ENCODE measurements at places on chromosomes 1 and 21.

DNA sequence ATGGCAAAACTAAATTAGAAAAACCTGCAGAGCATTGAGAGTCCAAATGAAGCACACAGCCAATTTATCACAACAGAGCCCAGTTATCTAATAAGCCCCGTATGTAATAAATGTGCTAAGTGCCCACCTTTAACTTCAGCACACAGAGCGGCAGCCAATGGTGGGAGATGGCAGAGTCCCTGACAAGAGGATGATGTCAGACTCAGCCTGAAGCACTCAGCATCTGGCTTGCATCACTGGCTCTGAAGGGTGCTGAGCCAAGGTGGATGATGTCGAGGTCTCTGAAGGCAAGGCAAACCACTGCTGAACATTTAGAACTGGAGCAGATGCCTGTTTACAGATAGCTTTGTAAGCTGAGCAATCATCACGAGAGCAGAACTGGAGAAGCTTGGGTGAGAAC, 118.3 kb downstream of the NUF2 start:
- DNase-seq, result peak; percentile 48

- DNase-seq, result no peak
Observed at GRCh38 chr1:80917826-80918225, 882.9 kb upstream of the ADGRL2 start.

DNA sequence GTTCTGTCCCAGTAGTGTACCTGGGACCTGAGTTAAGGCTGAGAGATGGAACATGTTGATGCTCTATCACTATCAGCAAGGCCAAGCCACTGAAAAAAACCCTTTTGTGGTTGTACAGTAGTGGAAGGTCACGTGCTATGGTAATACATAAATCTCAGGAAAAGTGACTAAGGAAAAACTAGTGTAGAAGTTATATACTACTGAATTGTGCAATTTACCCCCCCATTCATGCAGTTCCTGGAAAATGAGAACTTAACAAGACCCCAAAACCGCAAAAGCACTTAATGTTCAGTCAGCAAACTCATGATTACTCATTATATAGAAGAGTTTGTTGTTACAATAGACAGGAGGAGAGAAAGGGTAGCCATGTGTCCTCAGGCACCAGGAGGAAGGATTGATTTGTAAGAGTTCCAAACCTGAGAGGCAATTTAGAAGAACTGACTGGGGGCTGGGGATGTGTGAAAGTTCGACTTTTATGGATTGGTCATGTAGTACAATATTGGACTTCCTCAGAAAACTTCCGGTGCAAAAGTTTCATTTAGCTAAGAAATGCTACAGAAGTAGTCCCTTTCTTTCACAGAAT, 91.6 kb downstream of the RGL1 start:
- DNase-seq, result no peak

DNA sequence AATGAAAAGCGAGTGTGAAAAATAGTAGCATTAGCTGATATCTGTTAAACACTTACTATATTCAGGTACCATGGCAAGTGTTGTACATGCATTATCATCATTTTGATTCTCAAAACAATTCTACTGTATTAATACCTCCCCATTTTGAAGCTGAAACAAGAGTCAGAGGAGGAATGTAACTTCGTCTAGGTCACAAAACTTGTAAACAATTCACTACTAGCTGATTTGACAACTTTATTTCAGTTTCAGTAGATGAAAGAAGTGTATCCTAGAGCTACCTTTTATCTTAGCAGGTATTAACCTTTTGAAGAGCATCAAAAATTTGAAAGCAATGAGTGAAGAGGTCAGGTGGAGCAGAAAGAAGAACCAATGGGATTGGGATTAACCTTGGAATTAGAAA, 1.6 kb downstream of the CD84 start:
- no peak for DNase-seq

GRCh38 chr21:40333731-40334130, 466.5 kb downstream of the PCP4 start:
- no peak for DNase-seq

DNA sequence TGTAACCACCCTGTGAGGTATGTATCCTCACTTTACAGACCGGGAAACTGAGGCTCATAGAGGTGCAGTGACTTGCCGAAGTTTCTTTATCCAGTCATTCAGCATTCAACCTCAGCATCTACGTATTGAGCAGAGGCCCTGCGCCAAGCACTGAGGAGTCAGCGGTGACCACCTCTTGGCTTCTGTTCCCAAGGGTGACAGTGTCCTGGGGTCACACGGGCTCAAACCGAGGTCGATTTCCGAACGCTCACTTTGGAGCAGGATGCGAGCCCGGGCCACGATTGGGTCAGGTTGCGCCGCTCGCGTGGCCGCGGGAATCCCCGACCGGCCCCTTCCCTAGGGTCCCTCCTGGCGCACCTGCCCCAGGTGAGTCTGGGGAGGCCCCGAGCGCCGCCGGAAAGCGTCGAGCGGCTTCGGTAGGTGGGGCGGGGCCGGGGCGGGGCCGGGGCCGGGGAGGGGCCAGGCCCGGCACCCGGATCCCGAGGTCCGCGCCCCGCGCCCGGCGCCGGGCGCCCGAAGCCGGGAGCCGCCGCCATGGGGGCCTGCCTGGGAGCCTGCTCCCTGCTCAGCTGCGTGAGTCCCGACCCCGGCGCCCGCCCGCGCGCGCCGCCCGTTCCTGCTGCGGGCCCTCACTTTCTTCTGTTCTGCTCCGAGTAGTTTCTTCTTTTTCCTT, at the start of gene SERINC2:
SERINC2 (plus strand) TSS at position 482 of the 673 bp plus-strand sequence; CDS start at position 535, 53 bp downstream.
- DNase-seq, result no peak

DNA sequence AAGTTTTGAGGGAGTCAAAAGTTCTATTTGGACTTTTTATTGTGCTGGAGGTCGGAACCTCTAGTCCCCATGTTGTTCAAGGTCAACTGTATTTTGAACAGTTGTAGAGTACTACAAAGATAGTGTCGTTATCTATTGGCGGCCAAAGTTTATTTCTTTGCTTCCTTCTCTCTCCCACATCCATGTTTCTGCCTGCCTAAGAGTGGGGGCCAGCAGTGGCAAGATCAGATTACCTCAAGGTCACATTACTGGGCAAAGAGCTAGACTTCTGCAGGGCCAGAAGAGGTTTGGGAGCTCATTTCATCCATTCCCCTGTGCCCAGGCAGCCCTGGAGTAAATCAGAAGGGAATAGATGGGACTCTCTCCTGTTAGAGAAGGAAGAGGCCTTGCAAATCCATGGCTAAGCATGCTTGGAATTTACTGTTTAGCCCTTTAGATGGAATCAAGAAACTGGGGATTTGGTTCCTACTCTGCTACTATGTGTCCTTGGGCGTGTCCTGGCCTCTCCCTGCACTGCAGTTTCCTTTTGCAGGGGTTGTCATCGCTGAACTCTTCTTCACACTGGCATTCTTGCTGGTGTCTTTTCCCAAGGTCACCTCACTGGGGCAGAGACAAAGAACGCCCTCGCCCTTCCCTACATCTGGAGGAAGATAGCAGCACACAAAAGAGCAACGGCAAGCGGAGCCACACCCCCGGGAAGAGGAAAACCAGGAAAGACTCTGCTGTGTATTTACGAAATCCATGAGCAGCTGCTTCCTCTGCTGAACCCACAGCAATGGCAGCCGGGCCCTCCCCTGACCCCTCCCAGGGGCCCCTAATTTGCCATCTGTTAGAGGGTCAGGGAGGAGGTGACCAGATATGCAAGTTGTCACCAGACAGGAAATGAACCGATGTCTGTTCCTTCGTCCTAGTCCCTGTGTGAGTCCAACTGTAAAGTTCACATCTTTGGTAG, 73.3 kb downstream of the PLPP3 start:
- DNase-seq, result peak; percentile 72

Measured in eye (tissue), 1 donor.